Choroid plexus epithelial cell (primary cell): ENCODE measurements at places on chromosomes 3 and 15.
A peak's percentile ranks its signal among the peaks of the same experiment; 100 is the strongest.

- DNase-seq = no peak
These were observed 21.0 kb downstream of the PTH1R start for GRCh38 chr3:46898321-46899150.

DNA sequence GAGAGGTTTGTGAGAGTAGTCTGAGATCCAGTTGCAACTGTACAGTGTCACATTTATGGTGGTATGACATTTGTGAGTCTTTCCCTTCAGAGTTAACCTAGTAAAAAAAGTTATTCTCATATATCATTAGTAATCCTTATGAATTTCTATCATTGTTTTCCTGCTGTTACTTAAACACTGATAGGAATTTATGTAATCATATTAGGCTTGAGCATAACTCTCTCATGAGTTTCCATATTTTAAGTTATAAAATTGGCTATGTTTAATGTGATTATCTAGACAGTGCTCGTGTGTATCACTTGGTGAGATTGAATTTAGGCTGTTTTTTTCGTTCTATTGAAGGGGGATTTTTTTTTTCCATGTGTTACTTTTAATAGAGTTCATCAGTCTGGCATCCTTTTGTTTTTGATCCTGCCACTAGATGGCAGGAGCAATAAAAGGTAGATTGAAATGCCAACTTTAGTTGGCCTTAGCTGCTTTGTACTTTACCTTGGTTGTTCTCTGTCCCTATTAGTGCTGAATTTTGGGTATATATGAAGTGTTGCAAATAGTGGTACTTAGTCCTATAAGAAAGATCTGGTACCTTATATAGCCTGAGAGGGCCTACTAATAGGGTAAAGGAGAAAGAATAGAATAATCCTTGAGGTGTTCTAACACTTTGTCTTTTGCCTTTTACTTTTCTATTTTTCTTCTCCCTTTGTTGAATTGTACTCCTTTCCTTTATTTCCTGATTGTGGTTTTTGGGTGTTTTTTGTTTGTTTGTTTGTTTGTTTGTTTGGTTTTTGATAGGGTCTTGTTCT is 17.9 kb downstream of the STT3B start:
- DNase-seq = peak; percentile 53

GRCh38 chr3:190208196-190208595 is 87.5 kb upstream of the P3H2 start:
- no peak for DNase-seq

- DNase-seq = no peak
These were observed 182.3 kb upstream of the LINGO1 start for GRCh38 chr15:77815015-77815414.

DNA sequence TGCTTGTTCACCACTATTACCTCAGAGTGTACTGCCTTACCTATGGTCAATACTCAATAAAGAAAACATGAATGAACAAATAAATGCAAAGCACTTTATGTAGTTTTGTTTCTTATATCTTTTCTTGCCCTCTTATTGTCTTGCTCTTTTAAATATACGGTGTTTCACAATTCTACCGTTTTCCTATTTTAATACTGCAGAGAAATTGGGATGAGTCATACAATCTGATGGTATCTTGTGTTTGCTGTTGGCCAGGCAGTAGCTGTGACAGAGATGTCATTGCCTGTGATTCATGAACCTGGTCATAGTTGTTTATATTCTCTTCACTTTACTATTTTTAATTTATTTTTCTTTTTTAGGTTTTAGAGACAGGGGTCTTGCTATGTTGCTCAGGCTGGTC is 48.3 kb downstream of the SERP1 start:
- DNase-seq = peak; percentile 39

- DNase-seq = no peak
These were observed 1.2 kb downstream of the PLOD2 start for GRCh38 chr3:146159616-146160320.

DNA sequence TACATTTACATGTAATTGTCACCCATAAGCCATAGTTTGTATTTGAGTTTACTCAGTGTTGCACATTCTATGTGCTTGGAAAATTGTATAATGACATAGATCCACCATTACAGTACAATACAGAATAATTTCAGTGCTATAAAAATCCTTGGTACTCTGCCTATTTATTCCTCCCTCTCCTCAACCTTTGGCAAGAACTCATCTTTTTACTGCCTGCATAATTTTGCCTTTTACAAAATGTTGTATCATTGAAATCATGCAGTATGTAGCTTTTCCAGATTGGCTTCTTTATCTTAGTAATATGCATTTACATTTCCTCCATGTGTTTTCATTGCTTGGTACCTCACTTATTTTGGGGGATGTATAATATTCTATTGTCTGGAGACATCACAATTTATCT is 786.9 kb upstream of the SEMA6D start:
- DNase-seq = no peak

DNA sequence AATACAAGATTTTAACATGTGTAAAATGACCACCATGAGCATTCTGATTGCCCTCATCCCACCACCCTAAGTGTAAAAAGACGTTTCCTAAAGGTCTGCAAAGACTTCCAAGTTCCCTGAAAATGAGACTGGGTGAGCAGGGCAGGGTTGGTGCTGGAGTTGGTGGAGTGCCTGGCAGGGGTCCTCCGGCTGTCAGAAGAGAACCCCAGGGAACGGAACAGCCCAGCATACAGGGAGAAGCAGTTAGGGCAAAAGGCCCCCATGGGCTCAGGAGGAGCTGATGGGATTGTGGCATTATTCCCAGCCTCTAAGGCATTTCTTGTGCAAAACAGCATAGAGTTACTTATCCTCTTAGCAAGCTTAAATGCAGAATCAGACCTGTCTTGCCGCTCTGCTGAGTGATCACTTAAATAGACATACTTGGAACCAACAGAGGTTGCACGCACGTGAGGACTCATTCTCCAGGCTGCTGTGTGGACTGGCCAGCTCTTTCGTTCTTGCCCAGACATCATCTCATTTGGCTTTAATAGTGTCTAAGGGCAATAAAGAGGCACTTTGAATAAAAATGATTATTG is 36.0 kb downstream of the XYLB start:
- DNase-seq = no peak

DNA sequence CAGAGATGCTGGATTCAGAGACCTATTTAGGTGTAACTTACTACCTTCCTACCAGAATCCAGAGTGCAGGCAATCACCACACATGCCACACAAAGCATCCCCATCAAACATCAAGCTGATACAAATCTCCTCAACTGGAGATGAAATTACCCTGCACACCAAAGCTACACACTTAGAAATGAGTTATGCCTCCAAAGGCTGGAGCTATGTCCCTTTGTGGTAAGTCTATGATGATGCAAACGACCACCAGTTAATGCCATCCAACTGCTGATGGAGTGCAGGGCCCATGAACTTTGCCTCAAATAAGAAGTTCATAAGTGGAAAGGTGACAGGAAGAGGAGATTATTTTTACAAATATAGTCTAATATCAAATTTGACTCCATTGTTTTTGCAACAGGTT is 38.1 kb downstream of the PDZRN3 start:
- DNase-seq = no peak

DNA sequence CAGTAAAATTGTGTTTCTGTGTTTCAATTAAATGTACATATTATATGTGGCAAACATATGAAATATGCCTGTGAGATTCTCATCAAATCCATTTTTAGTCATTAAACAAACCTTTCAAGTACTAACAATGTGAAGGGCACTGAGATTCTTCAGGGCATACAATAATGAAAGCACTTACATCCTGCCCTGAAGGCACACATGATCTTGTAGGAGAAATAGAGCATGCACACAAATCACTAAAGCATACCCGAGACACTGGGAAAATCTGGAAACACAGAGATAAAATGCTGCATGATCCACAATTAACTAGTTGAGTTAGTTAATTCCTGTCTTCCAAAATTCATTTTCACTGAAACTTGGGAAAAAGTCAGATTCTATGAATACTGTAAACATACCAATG is 810.5 kb upstream of the NECTIN3 start:
- no peak for DNase-seq

- no peak for DNase-seq
These were observed 33.6 kb downstream of the SPATA12 start for GRCh38 chr3:57093971-57094535.

GRCh38 chr15:76433798-76434400 is 97.3 kb downstream of the ISL2 start:
- DNase-seq = peak; percentile 51

DNA sequence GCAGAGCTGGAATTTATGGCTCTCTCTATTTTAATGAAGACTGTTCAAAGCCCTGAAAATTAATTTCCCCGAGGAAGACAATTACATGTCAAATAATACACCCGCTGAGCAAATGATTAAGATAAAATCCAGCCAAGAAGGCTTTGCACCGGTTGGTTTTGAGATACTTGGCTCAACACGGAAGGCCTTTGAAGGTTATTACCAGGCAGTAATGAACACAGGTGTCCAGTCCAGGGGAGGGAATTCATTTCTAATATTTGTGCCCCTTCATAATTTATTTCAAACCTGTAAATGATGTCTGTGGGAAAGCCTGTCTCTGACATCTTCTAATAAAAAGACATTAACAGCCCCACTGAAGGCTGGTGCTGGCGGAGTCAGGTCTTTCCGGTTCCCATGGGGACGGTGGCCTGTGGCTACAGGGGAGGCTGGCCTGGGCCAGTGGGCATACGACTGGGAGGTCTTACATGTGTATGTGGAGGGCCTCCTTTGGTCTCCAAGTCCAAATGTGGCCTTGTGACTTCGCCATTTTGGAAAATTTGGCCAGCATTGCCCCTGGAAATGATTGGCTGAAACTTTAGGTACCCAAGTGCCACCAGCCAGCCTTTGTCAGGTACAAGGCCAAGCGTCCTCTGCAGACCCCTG is 49.9 kb upstream of the IQSEC1 start:
- DNase-seq = no peak

DNA sequence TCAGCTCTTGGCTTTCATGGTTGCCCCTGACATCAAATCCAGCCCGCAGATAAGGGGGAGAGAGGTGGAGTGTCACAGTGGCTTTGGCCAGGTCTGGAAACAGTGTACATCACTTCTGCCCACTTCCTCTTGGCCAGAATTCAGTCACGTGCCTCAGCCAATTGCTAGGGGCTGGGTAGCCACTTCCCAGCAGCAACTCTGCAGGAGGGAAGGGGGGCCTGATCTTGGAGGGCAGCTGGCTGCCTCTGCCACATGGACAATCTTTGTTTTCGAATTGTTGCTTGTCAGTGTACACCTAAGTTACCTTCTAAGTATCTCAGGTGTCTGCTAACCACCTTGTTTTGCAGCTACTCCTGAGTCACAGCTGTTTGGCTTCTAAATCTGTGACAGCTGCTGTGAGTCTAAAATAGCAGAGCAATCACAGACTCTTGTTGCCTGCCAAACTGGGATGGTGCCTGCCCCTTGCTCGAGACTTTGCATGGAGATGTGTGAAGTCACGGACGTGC is 41.0 kb upstream of the LIMD1 start:
- peak; percentile 57 for DNase-seq

DNA sequence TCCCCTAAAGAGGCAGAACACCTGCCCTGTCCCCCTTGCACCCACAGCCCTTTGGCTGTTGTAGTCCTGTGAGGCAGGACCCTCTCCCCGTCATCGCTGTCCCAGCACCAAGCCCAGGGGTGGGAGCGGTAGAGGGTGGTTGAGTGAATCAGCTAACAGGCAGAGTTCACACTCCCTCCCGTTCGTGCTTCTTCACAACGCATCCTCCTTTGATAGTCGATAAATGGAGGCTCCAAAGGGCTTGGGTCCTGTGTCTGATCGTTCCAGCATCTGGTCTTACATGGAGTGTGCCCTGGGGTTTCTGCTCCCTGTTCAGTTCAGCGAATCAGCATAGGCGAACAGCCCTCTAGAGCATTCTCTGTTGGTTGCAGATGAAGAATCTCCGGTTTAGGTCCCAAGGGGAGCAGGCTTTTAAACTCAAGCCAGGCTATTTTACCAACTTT is 820 bp upstream of the HMCES start:
- DNase-seq = peak; percentile 43

- DNase-seq = peak; percentile 94
These were observed 558.7 kb upstream of the KCNMB2 start for GRCh38 chr3:177977381-177978158.

DNA sequence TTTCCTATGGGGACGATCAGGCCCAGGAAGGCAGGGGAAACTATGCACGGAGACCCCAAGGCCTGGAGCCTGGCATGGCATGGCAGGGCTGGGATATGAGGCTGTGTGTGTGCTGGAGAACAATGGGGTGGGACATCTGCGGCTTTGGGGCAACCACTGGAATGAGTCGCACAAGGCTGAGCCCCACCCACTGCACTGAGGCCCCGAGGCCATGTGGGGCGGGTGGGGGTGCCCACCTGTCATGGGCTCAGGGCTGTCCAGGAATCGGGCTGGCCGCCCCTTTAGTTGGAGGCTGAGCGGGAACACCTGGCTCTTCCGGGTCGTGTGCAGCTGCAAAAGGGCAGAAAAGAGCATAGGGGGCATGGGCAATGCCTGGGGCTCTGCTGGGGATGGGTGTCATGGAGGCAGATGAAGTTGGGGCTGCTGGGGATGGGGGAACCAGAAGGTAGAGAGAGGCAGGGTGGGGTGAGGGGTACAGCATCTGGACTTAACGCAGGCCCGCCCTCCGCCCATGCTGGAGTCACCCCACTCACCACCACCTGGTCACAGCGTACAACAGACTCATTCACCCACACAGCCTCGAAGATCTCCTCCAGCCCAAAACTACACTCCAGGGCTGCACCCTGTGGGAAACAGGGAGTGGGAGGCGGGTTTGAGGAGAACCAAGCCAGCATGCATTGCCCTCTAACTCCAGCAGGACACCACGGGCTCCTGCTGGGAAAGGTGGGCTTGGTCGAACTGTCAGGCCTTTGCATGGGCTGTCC is 31.1 kb downstream of the PLXND1 start:
- no peak for DNase-seq

DNA sequence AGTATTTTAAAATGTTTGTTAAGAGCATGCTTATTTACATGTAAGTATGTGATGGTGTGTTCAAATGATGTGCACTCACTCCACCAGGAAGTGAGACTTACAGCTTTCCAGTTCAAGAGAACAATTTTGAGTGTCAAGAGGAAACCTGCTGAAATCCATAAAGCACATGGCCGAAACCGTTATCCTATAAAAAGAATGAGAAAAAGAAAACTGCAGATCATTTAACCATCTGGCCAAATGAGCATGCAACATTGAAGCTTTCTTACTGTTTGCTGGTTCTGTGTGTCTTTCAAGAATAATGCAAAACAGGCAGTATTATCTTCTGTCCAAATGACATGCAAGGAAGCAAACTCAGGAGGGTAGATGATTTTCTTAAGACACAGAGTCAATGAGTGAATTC is 26.3 kb downstream of the GABRR3 start:
- DNase-seq = no peak

GRCh38 chr15:84715441-84716035 is 401 bp downstream of the SEC11A start:
- peak; percentile 44 for DNase-seq
